ENCODE measurements at places on chromosomes 4 and X. TPM values are rescaled to one million over a fixed set of nuclear protein-coding genes. Genes with fewer than 3 reads are reported as not detected.

TRIM60 gene
- not detected for total RNA-seq

MAGED4 gene
- total RNA-seq, result 11.3 TPM

COL25A1 gene
- total RNA-seq, result not detected

TMEM47 gene
- total RNA-seq, result 0.34 TPM

OTUD6A gene
- total RNA-seq, result not detected

ANKRD17 gene
- 26.4 TPM for total RNA-seq

Data from A549 treated with ZK216348 at 1 μM for 4 hours (cell line).